NCI-H1105 treated with DMSO at 0.1 percent for 48 hours (cell line): ENCODE measurements at places on chromosomes 2 and 18.

GRCh38 chr2:173462892-173463840 lies 108.5 kb downstream of the CDCA7 start:
- no peak for DNase-seq

DNA sequence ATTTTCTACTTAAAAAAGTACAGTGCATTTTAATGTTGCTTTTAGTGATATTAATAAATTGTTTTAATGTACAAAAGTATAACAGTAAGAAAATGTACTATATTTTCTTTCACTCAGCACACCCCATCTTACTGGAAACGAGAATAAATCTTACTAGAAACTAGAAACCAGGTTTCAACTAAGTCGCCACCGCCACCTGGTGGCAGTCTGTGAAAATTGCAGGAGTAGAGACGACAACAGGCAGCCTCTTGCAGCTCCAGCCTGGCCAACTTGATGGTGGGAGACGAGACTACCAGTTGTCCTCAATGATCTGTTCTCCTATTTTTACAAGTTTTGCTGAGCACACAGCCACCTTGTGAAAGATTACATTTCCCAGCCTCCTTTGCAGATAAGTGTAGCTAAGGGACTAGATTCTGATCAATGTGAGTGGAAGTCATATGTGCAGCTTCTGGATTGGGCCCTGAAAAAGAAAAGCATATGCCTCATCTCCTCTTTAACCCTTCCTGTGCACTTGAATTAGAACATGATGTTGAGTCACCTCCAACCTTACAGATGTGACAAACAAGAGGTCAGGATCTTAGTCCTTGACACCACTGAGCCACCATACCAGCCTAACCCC lies 8.7 kb downstream of the OTOF start:
- DNase-seq: peak; percentile 1

GRCh38 chr18:7789856-7790552 lies 222.9 kb downstream of the PTPRM start:
- DNase-seq: peak; percentile 27

- no peak for DNase-seq
These were observed 95.4 kb downstream of the SOCS6 start for GRCh38 chr18:70384181-70384790.

DNA sequence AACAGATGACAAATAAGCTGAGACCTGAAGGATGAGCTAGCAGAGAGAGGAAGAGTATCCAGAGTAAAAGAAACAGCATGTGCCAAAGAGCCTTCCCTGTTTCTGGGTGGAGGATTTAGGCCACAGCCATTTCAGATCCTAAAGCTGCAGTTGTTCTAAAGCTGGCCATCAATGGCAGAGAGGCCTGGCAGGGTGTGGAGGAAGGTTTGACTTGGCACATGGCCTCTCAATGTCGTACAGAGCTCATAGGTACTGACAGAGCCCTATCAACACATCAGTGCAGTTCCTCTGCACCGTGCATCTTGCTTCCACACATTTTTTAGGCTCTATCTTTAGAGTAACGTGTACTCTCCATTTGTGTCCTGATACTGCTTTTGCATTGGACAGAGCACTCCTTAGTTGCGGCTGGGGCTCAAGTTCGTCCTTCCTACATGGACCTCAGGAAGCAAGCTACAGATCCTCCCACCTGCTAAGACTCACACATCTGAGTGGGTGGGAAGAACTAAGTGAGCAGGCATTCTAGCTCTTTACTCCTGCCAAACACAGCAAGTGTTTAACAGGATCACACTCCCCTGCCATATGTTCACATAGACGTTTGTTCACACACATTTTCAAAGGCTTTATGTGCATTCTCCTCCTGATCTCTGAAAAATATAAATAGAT lies 3.0 kb upstream of the CHMP3 start:
- no peak for DNase-seq
